Adipocyte (in vitro differentiated cells): ENCODE measurements at places on chromosomes 16 and 17.

DNA sequence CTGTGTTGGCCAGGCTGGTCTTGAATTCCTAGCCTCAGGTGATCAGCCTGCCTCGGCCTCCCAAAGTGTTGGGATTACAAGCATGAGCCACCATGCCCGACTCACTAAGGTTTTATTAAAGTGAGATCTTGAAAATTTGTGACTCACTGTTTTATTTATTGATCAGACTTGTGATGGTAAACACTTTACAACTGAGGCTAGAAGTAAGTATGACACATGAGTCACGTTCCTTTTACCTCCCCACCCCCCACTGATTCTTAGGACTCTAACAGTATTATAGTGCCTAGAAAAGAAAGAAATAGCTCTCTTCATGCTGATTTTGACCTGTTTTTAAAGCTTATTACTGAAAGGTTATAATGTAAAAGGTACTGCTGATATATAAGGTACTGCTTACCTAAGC is 160.6 kb downstream of the TANC2 start:
- DNase-seq = no peak

GRCh38 chr16:14344292-14344691 is 273.2 kb downstream of the MRTFB start:
- no peak for DNase-seq

DNA sequence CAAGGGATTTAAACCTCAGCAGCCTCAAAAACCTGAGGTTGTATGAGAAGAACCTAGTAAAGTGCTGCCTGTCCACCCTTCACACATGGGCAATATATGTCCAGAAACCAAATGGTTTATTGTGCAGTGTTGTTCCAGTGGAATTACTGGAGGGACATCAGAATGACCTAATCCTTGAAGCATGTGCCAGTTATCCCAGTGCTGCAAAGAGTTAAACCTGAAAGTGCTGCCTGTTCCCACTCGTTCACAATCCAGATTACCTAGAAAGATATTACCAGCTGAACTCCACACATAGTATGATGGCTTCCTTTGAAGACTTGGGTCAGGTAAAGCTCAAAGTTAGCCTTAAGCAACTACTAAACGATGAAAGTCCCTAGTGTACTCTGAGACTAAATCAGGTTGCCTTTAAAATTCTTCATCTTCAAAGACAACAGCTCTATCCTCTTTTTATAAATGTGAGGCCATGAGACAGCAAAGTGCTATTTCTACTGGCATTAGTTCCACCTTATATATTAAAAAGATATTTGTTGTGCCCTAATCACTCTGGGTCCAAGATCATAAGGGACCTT is 133.1 kb downstream of the SNX11 start:
- DNase-seq = no peak

- no peak for DNase-seq
Observed at GRCh38 chr16:79537584-79537983, 63.0 kb downstream of the MAF start.

DNA sequence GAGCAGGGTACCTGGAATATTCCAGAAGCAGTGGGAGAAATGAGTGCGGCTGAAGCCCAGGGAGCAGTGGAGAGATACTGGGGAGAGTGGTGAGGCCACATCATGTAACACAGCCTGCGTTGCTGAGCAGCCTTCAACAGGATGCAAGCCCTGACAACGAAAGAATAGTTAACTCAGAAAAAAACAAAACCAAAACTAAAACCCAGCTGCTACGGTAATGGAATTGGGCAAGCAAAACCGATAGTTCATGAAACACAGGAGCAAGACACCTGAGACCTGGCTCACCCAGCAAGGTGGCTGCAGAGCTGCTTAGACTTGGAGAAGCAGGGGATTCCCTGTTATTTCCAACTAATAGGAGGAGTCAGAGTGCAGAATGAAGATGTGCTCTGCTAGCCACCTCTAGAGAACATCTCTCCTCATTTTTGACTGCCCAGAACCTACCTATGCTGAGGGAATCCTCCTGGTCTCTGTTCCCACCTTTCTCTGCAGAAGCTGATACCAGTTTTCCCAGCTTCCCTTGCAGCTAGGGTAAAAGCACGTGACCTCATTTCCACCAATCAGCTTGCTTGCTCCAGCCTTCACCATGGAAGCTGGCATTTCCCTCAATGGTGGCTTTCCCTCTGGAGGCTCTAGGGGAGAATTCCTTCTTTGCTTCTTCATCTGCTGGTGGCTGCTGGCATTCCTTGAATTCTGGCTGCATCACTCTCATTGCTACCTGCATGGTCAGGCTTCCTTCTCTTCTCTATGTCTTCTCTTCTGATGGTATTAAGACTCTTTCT is 59.4 kb upstream of the XYLT1 start:
- no peak for DNase-seq

DNA sequence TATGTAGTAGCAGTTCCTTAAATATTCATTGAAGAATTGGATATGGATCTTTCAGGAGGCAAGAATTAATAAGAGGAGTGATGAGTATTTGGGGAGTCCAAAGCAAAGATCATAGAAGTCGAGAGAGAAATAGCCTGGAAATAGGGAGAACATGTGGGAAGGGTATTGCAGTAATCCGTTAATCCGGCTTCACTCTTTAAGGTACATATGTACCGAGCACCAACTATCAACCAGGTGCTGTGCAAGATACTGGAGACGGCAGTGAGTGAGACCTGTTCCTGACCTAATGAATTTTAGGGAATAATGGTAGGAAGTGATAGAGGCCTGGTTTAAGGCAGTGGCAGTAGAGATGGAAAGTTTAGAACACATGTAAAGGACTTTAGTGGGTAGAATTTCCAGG is 1.1 kb downstream of the ELP5 start:
- no peak for DNase-seq

GRCh38 chr16:90008708-90009145 is 10.5 kb downstream of the DBNDD1 start:
- DNase-seq = no peak

DNA sequence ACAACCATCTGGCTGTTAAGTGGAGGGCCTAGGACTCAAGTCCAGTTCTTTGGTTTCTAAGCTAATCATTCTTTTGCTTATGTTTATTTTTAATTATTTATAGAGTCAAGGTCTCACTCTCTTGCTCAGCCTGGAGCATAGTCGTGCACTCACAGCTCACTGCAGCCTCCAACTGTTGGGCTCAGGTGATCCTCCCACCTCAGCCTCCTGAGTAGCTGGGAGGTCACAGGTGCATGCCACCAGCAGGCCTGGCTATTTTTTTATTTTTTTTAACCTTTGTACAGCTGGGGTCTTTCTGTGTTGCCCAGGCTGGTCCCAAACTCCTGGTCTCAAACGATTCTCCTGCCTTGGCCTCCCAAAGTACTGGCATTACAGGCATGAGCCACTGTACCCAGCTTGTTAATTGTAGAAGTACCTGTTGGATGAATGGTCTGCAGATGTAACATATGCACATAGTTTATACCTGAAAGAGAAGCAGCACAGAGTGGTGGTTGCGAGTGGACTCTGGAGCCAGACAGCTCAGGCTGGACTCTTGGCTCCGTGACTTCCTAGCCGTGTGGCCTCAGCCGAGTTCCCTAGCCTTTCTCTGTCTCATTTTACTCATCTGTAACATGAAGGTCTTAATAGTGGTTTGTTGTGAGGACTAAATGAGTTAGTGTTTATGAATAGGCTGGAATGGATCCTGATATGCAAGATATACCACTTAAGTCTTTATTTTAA is 337.5 kb downstream of the SNX29 start:
- DNase-seq = no peak

DNA sequence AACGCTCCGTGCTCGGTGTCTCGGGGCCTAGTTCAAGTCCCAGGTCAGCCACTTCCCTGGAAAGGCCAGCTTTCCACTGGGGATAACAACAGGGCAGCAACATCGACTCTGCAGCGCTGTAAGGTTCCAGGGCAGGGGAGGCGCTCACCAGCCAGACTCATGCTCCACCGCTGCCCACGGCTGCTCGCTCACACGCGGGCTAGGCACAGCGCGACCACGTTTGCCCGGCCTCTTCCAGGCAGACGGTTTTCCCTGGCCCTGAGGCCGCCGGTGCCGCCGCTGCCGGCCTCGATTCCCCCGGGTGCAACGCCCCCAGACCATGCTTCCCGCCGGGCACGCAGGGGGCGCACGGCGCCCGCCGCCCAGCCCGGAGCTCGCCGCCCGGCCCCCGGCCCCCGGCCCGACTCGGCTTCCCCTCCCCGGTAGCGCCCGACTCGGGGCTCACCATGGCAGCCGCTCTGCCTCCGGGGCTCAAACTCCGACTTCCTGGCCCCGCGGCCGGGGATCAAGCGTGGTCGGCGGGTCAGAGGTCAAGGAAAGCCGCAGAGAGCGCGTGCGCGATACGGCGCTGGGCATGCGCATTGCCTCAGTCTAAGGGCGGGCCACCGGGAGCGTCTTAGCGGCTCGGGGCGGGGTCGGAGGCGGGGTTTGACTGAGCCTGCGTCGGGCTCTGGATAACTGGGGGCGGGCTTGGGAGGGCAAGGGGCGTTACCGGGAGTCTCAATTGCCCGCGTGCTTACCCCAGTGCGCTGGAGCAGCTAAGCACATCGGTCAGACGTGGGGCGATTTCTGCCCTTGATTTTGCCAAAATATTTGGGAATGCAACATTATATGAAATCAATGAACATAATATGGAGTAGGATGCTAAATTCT is at the start of gene PAM16:
Gene PAM16, minus strand, starts transcription at position 535 of the 873 bp plus-strand sequence. Its CDS starts 87 bp downstream, at position 448.
- peak; percentile 98 for DNase-seq

- DNase-seq = peak; percentile 50
Observed at GRCh38 chr17:39225959-39226683, 376 bp upstream of the STAC2 start.

- peak; percentile 41 for DNase-seq
Observed at GRCh38 chr17:29789196-29790170, 140.5 kb downstream of the SSH2 start.

DNA sequence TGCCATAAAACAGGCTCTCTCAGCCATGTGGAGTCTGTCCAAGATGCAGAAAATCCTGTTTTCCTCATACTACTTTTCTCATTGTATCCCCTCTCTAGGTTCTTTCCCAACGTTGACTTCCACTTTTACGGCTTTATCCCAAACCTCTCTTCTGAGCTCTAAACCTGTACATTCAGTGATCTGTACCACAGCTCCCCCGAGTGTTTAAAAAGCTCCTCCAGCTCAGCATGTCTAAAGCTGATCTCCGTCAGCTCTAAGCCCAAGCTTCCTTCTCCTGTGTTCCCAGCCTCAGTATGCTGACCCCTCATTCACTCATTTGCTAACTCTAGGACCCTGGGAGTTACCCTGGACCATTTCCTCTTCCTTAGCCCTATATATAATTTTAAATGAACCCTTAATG is 144.6 kb downstream of the DNAH9 start:
- no peak for DNase-seq

DNA sequence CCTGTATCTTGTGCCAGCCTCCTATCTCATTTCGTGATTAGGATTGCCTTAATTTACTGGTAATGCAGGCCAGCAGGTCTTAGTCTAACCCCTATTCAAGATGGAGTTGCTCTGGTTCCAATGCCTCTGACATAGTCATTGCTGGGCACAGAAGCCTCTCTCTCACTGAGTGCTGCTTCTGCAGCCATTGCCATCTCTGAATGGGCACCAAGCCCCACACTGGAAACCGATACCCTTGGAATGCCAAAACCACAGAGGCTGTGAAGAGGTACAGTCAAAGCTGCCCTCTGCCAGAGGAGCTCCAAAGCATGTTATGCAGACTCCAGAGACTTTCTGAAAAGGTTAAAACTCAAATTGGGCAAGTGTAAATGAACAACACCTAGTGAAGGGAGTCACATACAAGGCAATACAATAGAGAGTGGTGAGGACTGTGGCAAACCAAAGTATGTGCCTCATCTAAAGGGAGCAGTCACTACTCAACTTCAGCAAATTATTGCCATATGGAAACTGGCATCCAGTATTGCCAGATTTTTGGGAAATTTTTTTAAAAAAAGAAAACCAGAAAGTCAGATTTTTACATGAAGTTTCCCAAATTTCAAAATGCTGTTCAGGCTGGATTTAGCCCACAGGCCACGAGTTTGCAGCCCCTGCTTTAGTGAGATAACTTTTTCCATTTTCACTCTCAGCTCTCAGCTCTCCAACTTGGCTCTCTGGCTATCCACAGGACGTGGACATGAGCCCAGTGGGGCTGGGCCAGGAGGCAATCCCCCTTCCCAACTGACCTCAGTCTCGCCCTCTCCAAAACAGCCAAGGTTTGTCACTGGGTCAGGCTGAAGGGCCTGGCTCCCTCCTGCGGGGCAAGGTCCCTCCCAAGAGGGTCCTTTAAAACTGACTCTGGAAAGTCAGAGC is 2.1 kb upstream of the MMP2 start:
- peak; percentile 27 for DNase-seq

DNA sequence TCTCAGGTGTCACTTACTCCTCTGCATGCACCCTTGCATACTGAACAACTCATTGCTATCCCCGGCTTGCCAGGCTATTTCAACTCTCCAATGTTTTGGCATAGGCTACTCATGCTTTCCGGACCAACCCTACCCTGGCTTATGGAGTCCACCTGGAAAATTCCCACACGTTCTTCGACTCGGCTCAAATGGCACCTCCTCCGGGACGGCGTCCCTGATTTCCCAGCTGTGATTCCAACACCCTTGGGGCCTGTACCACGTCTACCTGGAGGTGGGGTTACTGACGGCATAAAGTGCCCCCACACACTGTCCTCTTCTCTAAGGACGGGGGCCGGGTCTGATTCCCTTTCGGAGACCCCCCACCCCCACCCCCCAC is 498 bp downstream of the SMYD4 start:
- no peak for DNase-seq

DNA sequence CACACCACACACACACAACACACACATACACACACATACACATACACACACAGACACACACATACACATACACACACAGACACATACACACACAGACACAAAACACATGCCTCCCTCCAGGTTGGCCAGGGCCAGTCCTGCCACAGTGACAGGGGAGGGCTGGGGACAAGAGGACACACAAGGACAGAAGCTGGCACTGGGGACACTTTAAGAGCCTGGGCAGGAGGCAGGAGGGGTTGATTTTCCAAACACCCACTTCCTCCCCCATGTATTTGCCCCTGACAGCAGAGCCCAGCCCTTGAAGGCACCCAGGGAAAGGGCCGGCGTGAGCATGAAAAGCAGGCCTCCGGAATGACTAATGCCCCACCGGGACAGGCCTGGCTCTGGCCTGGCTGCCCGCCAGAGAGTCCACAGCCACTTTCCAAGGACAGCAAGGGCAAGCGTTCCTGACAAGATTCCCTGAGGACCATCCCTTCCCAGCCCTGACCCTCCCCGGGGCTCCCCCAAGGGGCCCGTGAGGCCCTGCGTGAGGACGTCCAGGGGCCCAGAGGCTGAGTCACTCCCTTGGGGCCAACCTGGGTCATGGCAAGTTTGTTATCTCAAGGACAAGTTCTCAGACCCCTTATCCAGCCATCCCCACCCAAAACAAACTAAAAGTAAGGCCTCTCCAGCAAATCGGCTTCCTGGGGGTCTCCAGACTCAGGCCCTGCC is 235.6 kb downstream of the ZNF423 start:
- peak; percentile 93 for DNase-seq

GRCh38 chr17:37084372-37084771 is 135.6 kb downstream of the AATF start:
- DNase-seq = no peak
